WERI-Rb-1 (cell line): ENCODE measurements at places on chromosomes 12 and 14.

GRCh38 chr14:94321421-94322271 lies 1.5 kb downstream of the SERPINA6 start:
- no peak for DNase-seq

- DNase-seq: peak; percentile 83
Observed at GRCh38 chr14:93464271-93464670, 33.5 kb downstream of the UNC79 start.

DNA sequence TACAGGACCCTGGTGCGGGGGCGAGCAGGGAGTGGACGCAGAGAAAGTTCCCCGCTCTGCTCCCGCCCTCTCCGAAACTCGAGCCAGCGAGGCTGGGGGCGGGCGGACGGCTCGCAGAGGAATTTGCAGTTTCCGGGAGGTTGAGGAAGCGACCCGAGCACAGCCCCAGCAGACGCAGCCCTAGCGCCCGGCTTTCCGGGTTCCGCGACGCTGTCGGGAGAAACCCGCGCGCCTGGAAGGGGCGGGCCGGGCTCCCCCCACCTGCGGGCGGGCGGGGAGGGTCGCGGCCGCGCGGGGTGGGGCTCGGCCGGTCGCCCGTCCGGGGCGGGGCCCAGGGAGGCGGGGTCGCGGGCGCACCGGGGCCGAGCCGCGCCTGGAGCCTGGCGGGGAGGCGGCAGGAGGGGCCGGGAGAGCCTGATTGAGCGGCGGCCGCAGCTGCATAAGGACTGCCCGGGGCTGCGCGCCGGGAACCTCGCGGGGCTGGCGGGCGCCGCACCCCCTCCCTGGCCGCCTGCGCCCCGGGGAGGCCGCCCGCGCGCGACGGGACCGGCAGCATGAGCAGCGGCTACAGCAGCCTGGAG lies at the start of gene RASSF3:
RASSF3 (plus strand) TSS at position 417 of the 581 bp plus-strand sequence; CDS start at position 555, 138 bp downstream.
- peak; percentile 60 for DNase-seq

- DNase-seq: no peak
Observed at GRCh38 chr12:29752121-29752520, 31.6 kb downstream of the TMTC1 start.

DNA sequence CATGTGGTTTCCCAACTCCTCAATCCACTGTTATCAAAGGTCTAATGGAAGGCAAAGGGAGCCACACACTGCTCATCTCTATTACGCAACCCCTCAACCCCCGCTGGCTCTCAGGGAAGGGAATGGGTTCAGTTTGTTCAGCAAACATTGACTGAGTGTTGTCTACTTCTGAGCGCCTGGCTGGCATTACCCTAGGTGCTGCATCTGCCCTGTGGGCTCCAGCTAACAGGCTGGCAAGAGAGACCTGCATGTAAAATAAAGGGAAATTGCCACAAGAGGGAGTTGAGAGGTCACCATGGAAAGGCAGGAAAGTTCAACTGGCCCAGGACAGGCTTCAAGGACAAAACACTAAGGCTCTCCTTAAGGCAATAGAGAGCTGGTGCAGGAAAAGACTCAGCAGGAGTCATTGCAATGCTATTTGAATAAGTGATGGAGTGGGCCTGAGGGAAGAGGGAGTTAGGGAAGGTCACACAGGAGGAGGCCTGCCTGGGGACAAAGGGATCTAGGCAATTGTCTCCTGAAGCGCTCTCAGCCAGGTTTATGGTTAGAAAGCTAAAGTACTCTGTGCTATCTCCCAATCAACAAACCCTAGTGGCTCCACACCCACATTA lies 5.5 kb upstream of the ZNF740 start:
- no peak for DNase-seq

DNA sequence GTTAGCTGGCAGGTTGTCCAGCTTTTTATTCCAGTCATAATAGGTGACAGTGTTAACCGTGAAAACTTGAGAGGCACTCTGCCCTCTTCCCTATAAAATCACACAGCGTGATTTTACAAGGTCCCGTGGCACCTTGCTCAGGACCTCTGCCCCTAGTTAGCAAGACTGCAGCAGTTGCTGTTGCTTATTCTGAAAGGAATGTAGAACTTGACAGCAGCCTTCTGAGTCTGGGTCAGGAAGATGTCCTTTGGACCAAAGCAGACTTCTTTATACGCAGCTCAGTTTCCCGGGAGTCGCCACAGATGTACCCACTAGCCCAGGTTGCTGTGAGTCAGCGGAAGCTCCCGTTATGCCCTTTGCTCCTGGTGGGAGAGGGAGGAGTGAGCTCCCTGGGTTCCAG lies 13.2 kb downstream of the PRKAB1 start:
- no peak for DNase-seq

DNA sequence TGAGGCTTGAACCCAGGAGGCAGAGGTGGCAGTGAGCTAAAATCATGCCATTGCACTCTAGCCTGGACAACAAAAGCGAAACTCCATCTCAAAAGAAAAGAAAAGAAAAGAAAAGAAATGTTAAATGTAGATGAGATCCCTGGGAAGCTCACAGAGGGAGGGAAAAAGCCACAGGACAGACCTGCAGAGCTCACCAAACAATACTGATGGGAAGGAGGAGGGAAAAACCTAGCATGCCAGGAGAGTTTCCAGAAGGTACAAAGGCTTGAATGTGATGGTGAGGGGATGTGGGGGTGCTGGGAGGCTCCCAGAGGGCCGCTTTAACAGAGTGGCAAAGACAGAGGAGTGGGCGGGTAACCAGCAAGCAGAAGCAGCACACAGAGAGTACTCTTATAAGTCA lies 72.3 kb downstream of the PTPN21 start:
- no peak for DNase-seq

GRCh38 chr14:57884175-57884574 lies 18.3 kb upstream of the SLC35F4 start:
- no peak for DNase-seq

GRCh38 chr12:128660532-128661225 lies 163.1 kb downstream of the SLC15A4 start:
- DNase-seq: no peak

DNA sequence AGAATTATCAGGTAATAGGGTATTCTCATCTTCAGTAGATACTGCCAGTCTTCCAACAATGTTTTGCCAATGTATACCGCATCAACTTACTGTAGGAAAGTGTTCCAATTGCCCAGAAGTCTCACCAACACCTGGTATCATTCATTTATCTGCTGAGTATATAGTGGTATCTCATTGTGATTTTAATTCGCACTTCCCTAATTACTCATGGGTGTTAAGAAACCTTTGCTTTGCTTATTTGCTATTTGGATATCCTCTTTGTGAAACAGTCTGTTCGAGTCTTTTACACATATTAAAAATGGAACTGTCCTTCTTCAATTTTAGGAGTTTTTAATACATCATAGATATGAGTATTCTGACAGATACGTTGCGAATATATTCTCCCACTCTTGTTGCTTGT lies 6.1 kb downstream of the TM7SF3 start:
- no peak for DNase-seq

- DNase-seq: peak; percentile 26
Observed at GRCh38 chr14:22822571-22823098, 7.1 kb upstream of the MRPL52 start.

GRCh38 chr14:102209224-102209966 lies 69.7 kb downstream of the WDR20 start:
- no peak for DNase-seq

DNA sequence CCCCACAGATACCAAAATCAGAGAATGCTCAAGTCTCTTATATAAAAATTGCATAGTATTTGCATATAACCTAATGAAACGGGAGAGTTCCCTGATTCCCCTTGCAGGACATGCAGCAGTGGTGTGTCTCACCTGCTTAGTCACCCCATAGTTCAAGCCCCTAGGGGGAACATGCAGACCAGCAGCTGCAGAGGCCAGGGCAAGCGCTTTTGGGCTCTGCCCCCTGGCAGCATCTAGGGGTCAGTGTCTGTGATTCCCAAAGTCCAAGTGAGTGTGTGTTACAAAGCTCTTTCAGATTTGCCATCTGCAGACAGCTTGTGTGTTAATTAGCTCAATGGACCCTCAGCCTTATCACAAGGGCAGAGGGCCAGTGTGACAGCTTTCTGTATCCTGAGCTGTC lies 110.1 kb downstream of the DNAI7 start:
- DNase-seq: peak; percentile 29

- DNase-seq: no peak
Observed at GRCh38 chr12:115017346-115017745, 333.4 kb upstream of the TBX3 start.

GRCh38 chr12:53091756-53092155 lies 5.7 kb upstream of the IGFBP6 start:
- DNase-seq: no peak
